K562 (cell line): ENCODE measurements at places on chromosomes 2 and 18.

- no peak for DNase-seq
These were observed 1809.0 kb downstream of the SUCLG1 start for GRCh38 chr2:82650038-82650437.

DNA sequence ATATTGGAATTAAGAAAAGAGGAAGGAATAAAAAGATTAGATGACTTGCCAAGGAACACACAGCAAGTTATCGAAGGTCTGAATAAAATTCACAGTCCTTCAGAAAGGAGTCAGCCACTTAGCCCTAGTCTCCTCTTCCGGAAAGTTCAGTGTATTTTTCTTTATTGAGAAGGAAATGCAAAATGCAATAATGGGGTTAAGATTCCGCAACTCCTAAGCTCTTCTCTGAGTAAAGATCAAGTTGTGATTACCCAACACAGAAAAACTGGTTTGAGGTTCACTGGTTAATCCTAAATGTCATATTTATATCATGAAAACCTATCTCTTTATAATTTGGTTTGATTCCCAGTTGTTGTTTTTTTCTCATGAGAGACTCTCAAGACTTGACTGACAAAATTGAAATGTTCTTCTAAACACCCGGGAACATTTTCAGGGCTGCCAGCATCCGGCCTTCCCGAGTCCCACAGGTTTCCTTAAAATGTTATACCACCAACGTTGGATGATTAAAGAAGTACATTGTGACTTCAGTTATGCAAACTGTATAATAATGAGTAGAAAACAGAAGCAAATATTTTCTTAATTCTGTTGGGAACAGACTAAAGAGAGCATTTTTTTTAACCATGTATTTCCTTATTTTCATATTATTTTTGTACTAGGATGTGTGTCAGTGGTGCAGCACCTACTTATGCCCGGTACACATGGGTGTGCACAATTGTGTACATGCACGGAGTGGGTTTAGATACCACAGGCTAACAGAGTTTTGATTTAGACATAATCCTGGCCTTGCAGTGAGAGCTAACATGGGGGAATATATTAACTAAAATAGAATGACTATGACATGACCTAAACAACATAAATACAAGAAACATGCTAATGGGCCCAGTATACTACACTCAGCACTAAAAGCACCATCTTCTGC lies 100.2 kb downstream of the STK39 start:
- no peak for DNase-seq

GRCh38 chr2:118974103-118974993 lies 32.4 kb downstream of the MARCO start:
- no peak for DNase-seq

- no peak for DNase-seq
These were observed 23.6 kb upstream of the DOCK10 start for GRCh38 chr2:225065882-225066281.

GRCh38 chr18:48784656-48785055 lies 166.1 kb downstream of the SMAD7 start:
- DNase-seq, result no peak

DNA sequence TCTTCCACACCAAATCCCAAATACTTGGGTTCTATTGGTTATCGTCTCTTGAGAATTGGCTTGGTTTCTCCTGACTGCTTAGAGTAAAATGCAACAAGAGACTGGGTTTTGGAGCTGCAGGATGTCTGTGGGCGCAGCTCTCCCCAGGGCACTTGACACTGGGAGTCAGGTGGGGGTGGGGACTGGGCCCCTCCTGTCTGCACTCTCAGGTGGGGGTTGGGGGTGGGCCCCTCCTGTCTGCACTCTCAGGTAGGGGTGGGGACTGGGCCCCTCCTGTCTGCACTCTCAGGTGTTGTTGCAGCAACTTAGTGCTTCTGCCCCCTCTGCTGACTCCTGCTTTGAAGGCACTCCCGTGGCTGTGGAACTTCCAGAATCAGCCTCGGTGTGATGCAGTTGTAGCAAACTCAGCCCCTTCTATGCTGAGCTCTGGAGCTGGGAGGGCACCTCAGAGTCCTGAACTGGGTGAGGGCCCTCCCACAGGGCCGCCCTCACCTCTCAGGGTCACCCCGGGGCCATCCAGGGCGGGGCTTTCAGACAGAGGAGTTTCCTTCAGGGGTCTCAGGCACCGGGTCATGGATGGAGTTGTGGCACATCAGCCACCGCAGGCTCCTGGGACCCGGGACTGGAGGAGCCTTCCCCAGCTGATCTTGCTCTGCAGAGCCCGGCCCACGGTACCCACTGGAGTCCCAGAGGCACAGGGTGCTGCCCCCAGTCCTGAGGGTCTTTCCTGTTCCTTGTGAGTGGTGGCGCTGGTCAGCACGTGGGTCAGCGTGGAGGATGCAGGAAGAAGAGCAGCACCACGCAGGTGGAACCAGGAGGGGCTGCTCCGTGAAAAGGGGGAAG lies 22.9 kb upstream of the CIDEA start:
- DNase-seq, result peak; percentile 8

- no peak for DNase-seq
These were observed 10.2 kb upstream of the TEX261 start for GRCh38 chr2:71004857-71005256.

- no peak for DNase-seq
These were observed 604.8 kb downstream of the CPS1 start for GRCh38 chr2:211161236-211161635.

- DNase-seq, result no peak
These were observed 88.9 kb upstream of the CYP1B1 start for GRCh38 chr2:38164881-38165280.

DNA sequence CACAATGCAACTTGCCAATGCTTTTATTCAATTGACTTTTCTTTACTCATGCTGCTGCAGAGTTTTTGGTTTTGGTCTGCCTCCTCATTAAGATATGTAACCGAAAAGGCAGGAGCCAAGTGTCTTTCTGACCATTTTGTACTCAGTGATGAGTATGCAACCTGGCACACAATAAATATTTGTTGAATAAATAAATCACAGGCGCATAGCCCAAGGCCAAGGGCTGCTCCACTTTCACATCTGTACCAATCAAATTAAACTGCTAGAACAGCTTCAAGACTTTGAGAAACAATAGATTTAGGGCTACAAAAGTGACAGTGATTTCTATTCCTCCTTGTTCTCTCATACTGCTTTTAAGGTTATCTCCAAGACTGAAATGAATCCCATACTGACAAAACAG lies 828.2 kb downstream of the RNF144A start:
- DNase-seq, result no peak

DNA sequence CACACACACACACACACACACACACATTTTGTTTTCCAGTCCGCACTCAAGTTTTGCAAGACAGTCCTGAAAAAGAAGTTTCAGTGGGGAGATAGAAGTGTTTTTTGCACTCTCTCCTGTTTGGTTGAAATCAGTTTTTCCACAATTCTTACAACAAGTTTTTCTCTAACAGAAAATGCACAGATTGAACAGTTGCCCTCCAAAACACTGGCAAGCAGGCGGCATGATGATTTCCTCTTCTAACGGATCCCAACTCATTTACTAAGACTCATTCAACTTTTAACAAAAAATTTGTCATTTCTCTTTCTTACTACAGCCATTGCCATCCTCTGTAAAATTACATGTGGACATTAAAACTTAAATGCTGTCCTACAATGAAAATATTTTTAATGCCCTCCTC lies 117.6 kb upstream of the DTNA start:
- DNase-seq, result no peak

GRCh38 chr2:138356178-138356577 lies 145.4 kb upstream of the SPOPL start:
- DNase-seq, result no peak
